ENCODE measurements at places on chromosomes 3 and 15.

- DNase-seq, result no peak
Observed at GRCh38 chr3:45507820-45508317, 86.7 kb upstream of the LIMD1 start.

DNA sequence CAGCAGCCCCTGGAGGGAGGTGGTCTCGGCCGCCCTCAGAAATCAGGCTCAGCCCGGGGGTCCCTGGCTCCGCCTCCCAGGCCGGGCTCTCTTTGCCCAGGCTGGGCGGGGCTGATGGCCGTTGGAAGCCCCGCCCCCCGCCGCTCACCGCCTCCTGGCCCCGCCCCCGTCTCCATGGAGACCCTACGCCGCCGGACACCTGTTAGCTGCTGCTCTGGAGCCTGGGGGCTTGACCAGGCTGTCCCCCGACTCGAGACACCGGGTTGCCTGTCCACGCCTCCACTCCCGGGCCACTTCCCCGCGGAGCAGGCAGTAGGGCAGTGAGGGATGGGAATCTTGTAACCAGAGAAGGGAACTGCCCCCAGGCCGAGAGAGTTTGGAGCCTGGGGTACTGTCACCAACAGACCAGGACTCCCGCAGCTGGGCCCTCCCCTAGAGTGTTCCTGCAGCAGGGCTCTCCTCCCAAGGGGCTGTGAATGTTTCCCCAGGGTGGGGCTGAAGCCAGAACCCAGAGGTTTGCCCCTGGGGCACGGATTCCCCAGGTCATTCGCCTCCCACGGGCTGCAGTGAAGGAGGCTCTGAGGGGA, 27.8 kb upstream of the RPL32 start:
- DNase-seq, result peak; percentile 35

DNA sequence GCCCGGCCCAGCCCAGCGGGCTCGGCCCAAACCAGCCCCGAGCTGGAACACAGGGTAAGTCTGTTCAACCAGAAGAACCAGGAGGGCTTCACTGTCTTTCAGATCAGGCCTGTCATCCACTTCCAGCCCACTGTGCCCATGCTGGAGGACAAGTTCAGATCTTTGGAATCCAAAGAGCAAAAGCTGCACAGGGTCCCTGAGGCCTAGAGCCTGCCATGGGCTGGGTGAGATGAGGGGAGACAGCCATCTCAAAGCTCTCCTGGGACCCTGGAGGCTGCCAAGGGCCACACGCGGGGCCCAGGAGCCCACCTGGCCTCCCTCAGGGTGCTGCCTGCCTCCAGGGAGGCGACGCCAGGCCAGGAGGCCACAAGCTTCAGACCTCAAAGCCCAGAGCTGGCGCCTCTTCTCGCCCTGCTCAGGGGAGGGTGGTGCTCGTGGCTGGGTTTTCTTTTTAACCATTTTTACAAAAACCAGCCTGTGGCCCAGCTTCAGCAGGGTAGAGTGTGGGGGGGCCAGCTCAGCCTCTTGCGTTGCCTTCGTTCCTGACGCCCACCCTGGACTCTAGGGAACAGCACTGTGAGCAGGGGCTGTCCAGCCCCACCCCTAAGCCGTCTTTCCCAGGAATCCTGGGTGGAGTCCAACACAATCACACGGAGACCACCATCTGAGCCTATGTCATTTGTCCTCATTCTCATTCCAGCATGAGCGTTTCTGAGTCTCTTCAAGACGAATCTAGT, 107.0 kb downstream of the ETFA start:
- no peak for DNase-seq

DNA sequence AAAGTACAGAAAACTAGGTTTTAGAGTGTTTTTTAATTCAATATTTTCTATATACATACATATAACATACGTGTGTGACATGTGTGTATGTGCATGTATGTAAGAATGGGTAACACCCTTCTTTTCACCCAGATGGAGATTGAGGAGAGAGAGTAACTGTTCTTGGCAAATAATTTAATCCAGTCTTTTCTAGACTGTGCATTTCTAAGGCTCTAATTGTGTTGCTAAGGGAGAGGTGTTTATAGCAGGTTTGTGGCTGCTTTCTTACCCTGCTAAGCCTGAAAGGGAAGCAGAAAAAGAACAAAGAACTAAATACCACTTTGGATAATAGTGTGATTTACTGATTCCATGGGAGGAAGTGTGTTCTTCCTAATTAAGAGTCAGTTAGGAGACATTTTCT, 46.0 kb upstream of the ALDH1L1 start:
- no peak for DNase-seq

DNA sequence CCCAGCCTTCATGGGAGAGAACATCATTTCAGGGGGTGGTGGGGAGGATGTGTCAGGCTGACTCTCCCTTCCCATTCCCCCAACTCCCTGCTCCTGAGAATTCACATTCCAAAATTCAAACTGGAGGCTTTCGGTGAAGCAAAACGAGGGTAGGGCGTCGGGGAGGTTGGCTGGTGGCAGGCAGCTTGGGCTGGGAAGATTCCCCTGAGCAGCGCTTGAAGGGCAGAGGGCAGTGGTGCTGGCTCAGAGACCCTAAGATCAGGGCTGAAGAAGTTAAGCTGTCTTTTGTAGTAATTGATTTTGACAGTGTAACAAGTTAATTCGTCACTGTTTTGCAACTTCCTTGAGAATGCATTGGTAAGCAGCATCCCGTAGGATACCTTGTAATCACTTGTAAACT, 187.8 kb downstream of the RAB11A start:
- DNase-seq, result no peak

DNA sequence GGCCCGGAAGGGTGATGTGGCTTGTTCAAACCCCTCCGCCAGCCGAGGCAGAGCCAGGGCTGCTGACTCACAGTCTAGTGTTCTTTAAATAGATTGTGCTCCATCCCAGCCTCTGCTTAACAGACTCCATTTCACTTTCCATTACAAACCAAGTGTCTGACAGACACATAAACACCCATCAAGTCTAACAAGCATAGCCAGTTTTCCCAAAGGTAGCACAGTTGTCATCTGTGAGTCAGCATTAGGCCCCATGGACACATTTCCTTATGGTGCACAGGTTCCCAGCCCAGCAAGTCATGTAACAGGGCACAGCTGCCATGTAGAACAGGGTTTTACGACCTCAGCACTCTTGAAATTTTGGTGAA, 109.9 kb upstream of the RAP2B start:
- no peak for DNase-seq

GRCh38 chr3:117272274-117272673, 562.7 kb downstream of the TUSC7 start:
- no peak for DNase-seq

GRCh38 chr3:113158171-113158570, 53.2 kb upstream of the BOC start:
- no peak for DNase-seq

- DNase-seq, result no peak
Observed at GRCh38 chr15:71440489-71441110, 325.3 kb downstream of the THSD4 start.

DNA sequence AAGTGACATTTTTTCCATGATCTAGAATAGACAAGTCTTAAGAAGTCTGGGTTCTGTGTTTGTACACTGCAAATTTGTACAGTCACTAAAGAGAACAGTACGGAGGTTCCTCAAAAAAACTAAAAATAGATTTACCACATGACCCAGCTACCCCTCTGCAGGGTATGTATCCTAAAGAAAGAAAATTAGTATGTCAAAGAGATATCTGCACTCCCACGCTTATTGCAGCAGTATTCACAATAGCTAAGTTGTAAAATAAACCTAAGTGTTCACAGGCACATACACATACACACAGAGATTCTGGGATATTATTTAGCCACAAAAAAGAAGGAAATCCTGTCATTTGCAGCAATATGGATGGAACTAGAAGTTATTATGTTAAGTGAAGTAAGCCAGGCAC, 120.4 kb downstream of the ZIC1 start:
- DNase-seq, result no peak

- DNase-seq, result no peak
Observed at GRCh38 chr15:47964229-47964628, 156.6 kb upstream of the SLC24A5 start.

GRCh38 chr3:170572665-170573253, 13.1 kb downstream of the SLC7A14 start:
- DNase-seq, result no peak

DNA sequence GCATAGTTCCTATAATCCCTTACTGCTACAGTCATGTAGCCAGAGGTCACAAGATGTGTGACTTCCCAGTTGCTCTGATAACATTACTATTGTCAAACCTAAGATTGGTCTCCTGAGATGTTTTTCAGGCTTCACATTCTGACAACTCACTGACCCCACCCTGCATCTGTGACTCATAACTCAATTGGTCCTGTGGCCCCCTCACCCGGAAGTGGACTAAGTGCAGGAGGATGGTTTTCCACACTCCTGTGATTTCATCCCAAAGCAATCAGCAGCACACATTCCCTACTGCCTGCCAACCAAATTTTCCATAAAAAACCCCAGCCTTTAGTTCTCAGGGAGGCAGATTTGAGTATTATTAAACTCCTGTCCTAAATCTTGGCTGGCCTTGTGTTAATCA, 564.9 kb upstream of the ZNF385D start:
- DNase-seq, result no peak

GRCh38 chr15:76058714-76059319, 968 bp upstream of the TMEM266 start:
- DNase-seq, result no peak

DNA sequence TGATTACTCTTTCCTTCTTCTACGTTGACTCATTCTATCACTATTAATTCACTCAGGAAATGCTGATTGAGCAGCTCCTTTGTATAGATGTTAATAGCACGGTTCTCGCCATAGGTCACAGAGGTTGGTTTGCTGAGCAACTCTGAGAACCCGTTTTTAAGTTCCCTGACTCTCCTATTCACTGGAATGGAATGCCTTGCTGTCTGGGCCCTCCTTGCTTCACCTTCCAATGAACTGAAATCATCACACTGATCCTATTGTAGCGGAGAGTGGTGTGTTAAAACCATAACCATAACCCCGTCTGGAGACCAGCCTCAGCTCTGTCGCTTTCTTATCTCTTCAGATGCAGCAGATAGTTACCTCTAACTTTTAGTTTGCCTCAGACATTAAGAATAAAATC, 323.6 kb downstream of the GABRB3 start:
- no peak for DNase-seq

GRCh38 chr3:66048051-66048395, 9.3 kb upstream of the MAGI1 start:
- DNase-seq, result no peak

- DNase-seq, result no peak
Observed at GRCh38 chr3:62749657-62750056, 125.6 kb downstream of the CADPS start.

DNA sequence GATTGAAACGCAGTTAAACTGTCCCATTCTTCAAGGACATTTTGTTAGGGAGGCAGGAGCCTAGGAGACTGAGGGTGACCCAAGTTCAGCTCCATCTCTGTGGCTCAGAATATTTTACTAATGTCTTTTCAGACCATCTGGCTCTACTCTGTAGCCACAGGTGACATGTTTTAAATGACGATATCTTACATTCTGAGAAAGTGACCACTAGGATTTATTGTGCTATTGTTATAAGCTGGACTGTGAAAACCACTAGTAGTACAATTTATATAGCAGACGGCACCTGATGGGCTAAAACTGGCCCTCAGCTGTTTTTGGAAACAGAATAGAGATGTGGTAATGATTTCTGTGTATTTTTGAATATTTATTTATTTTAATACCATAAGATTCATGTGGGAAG, 55.5 kb downstream of the MCF2L2 start:
- no peak for DNase-seq

DNA sequence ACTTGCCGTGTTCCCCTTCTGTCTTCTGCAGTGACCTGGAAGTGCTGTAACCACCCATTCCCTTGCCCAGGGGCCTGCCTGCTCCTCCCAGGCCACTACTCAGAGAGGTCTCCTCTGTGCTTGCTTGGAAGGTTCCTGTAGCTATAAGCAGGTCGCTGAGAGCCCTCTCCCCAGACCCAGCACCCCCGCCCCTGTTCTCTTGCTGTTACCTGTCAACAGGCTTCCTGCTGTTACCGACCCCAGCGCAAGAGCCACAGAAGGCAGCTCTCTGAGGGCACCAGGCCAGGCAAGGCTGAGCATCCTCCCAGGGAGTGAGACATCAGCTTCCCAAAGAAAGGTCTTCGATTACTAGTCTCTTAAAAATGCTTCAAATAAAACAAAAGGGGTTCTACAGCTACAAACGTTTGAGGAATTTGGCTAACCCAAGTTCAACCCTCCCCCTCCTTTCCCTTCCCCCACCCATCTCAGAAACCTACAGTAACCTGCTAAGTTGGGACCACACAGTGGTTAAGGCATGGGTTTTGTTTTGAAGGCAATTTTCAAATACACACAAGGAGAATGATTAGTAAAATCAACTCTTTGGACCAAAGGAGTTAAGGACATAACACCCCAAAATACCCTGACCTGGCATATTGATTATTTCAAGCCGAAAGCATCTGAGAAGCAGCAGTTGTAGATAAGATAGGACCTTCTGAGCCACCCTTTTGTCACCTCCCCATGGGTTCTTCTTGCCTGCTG, 74.9 kb upstream of the MFGE8 start:
- no peak for DNase-seq

DNA sequence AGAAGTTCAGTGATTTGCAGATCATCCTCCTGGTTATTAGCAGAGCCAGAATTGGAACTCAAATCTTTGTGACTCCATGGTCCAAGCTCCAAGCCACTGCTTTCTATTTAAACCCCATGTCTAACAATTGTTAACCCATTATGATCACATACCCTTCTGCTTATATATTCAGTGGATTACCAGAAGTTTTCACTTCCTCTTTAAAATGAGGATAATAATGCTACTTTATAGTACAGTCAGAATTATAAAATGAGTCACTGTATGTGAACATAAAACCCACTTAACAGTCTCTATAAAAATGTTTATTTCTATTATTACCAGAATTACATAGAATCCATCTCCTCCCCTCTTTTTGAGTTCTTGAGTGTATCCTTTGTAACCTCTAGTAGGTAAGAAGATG, 550.7 kb upstream of the DPPA4 start:
- DNase-seq, result no peak

DNA sequence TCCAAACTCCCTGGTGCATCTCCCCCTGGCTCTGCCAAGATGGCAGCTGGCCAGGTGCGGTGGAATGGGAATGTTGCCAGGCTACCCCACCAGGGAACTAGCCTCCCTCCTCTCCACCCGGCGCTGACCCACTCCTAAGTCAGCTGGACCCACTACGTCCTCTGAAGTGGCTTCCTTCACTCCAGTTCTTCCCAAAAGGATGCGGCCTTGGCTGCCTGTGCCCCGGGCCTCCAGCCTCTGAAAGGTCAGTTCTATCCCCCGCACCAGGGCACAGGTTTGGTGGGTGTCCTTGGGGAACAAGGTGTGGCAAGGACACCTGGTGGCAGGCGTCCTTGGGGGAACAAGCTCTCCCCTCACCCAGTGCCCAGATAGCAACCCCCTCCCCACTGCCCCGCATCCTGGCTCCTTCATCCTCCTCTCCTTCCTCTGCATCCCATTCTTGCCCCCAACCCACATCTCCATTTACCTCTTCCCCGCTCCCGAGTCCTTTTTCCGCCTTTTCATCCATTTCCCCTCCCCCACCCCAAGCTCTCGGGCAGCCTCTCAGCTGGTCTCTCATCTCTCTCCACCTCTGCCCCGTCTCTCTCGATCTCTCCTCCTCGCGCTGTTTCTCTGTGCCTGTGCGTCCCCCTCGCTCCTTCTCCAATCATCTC, 54.0 kb downstream of the LHFPL4 start:
- no peak for DNase-seq

GRCh38 chr3:147875498-147875897, 466.3 kb downstream of the ZIC1 start:
- DNase-seq, result no peak
